ENCODE measurements at places on chromosomes 1 and 21.

DNA sequence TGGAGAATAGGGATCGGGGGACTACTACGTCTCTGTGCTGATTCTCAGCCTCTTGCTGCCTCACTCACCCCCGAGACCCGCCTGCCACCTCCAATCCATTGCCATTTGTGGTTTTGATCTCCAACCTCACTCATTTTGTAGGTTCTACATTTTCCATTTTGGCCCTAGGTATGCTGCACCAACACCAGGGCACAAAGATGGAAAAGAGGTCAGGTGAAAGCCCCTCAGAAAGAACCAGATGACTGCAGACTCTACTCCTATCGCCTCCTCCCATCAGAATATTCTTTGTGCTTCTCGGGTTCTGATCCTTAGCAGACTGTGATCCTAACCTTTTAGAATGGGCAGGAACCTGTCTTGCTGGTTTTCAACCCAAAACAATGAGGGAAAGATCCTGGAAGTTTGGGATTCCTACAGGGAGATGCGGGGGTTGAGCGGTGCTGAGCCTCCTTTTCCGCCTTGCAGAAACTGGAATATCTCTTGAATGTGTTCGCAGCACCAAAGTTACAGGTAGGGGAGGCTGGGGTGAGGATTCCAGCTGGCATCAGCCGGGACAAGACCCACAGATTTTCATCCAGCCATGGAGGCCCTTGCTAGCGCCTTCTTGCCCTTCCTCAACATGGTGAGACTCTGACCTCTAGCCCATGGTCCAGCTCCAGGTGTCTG, 53.1 kb downstream of the RHBG start:
- DNase-seq, result no peak

DNA sequence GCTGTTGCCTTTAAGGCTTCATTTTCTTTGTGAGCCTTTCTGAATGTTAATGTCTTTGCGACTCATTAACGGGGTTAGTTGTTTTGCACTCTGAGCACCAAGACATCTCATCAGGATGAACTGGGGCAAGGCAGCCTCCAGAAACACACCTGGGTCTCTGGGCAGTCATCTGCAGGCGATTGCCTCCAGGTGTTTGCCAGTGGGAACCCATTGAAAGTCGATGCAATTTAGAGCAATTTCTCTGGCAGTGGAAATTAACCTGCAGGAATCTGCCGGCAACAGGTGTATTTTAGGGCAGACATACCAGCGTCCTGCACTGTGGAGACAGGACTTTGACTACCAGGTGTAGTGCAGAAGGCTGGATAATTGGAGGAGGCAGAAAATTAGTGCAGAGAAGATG, 661.0 kb upstream of the PTBP2 start:
- no peak for DNase-seq

- no peak for DNase-seq
These were observed 588.4 kb downstream of the PTPRU start for GRCh38 chr1:29824511-29825273.

GRCh38 chr21:41289431-41289830, 27.2 kb upstream of the FAM3B start:
- DNase-seq, result no peak

DNA sequence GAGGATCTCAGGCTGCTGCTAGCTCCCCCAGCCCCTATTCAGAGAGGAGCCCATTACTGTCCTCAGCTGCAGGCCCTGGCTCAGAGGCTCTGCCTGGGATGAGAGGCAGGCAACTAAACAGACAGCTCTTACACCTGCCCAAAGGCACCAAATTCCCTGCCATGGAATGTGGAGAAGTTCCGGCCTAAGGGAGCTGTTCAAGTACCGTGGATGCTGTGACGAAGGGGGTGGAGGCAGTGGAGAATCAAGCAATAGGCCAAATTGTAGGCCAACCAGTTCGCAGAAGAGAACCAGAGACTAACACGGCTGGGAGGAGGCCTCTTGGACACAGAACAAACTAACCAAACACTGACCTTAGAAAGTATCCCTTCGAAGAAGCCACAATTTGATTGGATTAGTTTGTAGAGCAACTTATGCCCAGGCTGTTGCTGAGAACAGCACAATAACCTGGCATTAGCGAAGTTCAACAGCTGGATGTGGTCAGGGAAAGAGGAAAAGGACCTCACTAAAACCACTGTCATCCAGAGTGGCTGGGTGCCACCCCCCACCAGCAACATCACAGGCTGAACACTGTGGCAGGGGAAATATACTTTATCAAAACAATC, 3.6 kb downstream of the C1orf174 start:
- no peak for DNase-seq

All from GOT3 (cell line).